ENCODE measurements at places on chromosomes 5 and 9.

DNA sequence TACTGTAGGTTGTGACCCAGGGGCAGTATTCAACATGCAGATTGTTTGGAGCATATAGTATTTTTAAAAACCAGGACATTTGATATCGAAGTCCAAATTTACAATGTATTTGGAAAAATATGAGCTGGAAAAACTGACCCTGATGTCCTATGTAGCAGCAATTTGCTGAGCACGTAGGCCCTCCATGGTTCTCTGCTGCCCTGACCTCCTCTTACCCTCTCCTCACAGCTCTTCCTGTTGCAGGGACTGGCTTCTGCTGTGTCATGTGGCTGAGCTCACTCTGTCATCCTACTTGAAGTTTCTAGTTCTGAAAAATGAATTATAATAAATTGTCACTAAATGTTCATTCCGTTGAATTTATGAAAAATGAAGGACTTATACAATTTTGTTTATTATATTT lies 4.1 kb upstream of the ASPN start:
- no peak for DNase-seq

DNA sequence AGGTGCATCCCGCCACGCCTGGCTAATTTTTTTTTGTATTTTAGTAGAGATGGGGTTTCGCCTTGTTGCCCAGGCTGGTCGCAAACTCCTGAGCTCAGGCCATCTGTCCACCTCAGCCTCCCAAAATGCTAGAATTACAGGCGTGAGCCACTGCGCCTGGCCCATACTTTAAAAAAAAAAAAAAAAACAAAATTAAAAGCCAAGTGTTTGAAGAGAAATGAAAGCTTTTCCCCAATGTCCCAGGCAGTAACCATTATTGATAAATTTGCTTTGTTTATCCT lies 9.5 kb downstream of the PRRC2B start:
- no peak for DNase-seq

GRCh38 chr5:132825033-132825833 lies 5.2 kb downstream of the SHROOM1 start:
- no peak for DNase-seq

DNA sequence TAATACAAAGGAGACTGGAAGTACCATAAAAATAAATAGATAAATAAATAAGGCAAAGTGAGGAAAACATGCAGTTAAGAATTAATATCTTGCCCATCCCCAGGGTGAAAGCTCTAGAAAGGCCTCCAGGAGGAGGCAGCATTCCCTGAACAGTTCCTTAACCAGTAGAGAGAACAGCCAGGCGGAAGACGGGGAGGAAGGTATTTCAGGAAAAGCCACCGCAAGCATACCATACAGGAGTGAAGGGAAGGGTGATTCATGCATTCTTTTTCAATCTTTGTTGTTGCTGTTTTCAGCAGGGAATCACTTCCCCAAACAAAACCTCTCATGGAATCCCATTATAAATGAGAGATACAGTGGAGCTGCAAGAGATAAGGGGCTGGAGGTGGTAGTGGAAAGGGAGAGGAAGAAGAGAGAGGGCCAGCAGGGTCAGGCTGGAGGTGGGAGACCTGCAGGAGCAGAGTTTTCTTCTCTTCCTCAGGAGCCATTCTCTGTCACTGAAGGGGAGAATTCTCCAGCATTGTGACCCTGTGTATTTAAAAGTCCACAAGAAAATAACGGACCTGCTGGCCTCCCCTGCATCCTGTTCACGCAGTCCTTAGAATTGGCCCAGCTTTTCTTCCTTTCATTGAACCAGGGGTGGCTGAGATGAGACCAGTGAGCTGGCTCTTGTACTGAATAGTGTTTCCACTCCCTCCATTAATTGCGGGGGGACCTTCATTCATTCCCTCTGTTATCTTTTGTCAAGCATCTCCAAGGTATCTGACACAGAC lies 255.9 kb downstream of the FAM114A2 start:
- DNase-seq, result no peak

DNA sequence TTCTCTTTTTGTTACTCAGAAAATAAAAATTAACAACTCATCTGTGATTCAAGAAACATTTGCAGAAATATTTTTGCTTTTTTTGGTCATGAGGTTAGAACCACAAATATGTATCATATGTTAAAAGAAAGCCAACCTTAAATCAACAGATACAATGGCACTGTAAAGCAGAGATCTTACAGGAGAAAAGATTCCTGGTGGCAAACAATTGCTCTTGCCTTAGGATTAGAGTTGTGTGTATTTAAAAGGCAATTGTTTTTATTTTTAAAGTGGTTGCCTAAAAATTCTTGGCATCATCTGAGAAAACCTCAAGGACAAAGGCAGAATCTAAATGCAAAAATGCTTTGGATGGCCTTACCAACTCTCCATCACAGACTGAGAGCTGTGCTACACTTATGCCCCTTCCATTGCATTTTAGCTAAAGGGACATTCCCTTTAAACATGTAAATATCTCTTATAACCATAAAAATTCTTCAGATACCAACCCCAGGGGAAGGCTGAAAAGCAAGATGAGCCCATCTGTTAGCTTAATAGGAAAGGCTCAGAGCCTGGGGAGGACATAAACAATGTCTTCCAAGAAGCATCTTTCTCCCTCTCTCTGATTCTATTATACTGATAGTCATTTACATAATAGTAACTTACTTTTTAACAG lies 100.4 kb downstream of the FAM114A2 start:
- no peak for DNase-seq

GRCh38 chr9:136723362-136723976 lies 11.1 kb downstream of the DIPK1B start:
- no peak for DNase-seq

DNA sequence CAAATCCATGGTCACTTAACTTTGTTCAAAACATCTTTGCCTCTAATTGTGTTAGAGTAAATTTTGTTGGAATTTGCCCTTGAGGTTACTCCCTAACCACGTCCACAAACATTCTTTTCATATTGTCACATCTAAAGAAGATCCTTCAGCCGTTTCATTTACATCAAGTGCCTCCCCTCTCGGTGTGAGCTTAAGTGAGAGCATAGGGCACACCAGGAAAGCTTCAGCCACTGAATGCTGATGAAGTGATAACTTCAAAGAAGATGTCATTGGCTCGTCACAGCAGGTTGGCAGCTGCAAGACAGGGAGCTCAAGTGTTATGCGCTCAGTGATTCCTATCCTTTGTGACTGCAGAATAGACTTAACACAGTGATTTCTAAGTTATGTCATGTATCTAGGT lies 49.6 kb upstream of the ADAMTS19 start:
- DNase-seq, result no peak

- DNase-seq, result no peak
These were observed 277.8 kb downstream of the RAB3C start for GRCh38 chr5:58860680-58861079.

GRCh38 chr5:131305906-131306305 lies 42.1 kb downstream of the CDC42SE2 start:
- no peak for DNase-seq

- no peak for DNase-seq
These were observed 7.4 kb downstream of the LRRC14B start for GRCh38 chr5:198516-199196.

DNA sequence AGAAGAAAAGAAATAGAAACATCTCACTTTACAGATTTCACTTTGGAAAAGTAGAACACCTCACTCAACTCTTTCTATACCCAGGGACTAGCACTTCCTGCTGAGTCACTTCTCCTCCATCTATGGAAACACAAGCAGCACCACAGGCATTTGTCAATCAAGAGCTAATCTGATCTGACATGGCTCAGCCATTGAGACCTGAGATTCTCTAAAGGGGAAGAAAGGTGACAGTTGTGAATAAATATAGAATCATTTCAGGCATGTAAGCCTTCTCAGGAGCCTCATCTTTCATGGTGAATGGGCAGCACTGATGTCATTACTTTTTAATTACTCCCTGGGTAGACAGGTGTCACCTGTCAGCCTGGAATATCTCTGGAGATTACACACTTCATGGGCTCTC lies 559.8 kb downstream of the HINT1 start:
- no peak for DNase-seq

DNA sequence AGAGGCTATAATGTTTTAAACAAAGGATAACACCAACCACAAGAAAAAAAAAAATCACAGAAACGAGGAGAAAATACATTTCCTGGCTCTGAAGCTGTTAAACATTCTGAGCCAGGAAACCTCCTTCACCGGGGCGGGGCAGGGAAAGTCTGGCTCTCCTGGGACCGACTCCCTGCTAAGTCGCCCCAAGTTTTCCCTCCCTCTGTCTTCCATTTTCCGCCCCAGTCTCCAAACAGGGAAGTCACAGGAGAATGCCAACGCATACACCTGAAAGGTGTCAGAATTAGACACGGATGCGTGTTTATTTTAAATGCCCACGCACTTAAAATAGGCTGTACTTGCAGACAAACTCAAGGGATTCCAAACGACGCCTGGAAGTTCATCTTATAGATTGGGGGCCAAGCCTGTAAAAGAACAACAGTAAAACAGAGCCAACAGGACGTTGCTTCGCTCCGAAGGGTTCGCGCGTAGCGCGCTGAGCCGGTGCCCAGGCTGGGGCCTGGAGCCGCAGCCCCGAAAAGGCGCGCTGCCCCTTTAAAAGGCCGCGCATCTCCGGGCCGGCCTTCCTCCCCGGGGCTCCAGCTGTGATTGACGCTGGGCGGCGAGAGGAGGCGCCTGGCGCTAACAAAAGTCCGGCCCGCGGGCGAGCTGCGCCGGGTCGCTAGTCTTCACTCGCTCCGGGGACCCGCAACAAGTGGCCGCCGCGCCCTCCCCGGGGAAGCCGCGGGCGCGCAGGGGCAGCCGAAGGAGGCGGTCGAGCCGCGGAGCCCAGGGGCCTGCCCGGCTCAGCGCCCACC lies at the start of gene FBXL7:
TSS of gene FBXL7 (plus strand) at position 653 of the 797 bp plus-strand sequence.
- peak; percentile 7 for DNase-seq

- no peak for DNase-seq
These were observed 1.6 kb upstream of the GALT start for GRCh38 chr9:34644766-34645314.

DNA sequence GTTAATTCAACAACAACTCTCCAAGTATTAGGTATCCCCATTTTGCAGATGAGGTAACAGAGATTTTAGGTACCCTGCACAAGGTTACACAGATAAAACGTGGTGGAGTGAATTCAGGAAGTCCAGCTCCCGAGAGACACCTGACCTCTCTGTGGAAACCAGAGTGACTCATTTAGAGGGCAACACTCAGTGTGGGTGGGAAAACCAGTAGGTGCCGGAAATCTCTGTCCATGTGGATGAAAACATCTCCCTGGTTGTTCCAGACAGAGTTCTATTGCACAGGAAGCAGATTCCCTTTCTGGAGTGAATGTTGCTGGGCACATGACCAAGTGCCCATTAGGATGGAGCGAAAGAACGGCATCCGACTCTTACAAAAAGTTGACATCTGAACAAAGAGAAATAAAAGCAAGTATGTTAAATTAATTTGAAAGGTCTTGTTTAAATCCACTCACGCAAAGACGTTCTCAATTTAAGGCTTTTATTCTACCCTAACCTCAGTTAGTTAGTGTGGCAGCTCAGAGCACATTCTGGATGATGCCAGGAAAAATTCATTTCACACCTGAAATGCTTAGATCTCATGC lies 391.9 kb upstream of the WWC1 start:
- DNase-seq, result no peak

DNA sequence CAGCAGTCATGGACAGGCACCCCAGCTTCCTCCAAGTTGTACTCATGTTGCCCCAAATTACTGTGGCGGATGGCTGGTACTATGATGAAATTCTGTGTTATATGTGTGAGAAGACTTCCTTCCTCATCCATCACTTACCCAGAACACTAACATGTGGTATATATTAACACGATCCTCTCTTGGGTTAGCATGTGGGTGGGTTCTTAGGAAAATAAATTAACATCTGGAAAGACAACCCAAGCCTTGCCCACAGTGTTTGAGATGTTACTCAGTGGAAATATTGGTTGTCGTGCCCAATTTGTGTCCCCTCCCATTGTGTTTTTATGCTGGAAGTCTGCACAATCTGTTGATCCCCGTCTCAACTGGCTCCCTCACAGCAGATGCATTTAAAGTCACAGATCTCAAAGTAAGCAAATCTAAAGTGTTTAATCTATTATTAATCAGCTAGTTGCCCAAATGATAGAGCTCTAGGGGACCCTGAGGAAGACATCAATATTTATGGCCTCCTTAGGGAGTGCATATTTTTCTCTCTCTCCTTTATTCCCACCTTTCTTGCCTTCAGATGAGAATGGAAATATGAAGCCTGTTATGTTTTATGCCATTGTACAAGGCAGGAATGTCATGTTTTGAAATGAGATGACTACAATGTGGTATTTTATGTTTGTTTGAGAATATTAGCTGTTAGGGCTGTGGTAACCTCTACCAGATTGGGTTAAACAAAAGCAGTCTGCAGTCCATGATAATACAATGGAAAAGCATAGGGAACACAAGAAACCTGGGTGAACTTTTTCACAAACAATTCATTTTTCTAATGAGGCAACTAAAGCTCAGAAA lies 93.9 kb downstream of the GRIA1 start:
- no peak for DNase-seq

DNA sequence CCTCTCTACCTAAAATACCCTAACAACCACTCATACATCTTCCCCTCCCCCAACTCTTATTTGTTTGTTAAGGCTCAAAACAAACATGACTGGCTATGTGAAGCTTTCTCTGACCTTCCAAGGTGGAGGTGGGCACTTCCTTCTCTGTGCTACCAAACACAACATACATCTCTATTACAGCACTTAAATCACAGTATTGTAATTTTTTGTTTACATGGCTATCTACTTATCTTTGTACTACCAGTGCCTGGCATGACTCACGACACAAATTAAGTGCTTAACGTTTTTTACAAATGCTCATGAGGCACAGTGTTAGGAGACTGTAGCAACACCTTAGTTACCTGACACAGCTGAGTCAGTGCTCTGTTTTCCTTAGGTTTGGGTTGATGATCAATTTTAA lies 18.6 kb downstream of the HOMER1 start:
- no peak for DNase-seq

DNA sequence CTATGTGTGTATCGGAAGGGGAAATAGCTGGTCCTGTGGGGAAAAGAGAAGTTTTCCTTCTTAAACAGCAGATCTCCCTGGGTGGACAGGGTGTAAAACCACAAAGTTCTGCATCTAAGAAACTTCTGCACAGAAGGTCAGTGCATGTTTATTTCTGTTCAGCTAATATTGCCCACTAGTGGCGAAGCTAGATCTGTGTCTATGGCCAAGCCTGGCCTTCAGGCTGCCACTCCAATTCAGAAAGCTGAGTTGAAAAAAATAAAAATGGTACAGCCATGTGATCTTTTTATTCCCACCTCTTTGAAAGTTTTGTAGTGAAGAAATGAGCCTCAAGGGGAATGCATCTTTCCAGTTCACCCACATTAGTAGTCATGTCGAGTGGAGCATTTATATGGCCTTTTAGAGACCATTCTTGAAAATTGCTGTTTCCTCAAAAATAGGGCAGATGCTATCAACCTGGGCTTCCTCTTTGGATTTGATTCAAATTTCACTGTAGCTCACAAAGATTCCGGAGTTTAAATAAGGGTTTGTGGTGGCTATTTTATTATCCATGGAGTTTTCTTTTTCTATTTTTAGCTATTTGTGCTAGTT lies 488.0 kb downstream of the PRELID2 start:
- peak; percentile 3 for DNase-seq

GRCh38 chr9:12930906-12931305 lies 156.1 kb downstream of the LURAP1L start:
- DNase-seq, result no peak

GRCh38 chr9:37784616-37785483 lies at the start of gene EXOSC3:
TSS of gene EXOSC3 (minus strand) at chr9:37785064. CDS start at chr9:37785044, 20 bp downstream.
- DNase-seq, result peak; percentile 93
